ENCODE measurements at places on chromosomes 16 and 17. TPM values are rescaled to one million over a fixed set of nuclear protein-coding genes. Genes with fewer than 3 reads are reported as not detected.

The TNFRSF13B gene
- not detected for total RNA-seq

The GPR179 gene
- total RNA-seq = 10.4 TPM

The TPSD1 gene
- total RNA-seq = 0.66 TPM

The INPP5K gene
- 74.9 TPM for total RNA-seq

The KRT20 gene
- total RNA-seq = not detected

The ZNF213 gene
- total RNA-seq = 13.0 TPM

The CTRL gene
- total RNA-seq = 1.5 TPM

The KRTAP2-3 gene
- not detected for total RNA-seq

Data from camera-type eye (tissue), 1 donor.